T-helper 17 cell (primary cell): ENCODE measurements at places on chromosomes 1 and 21. TPM values are rescaled to one million over a fixed set of nuclear protein-coding genes. Genes with fewer than 3 reads are reported as not detected.

- peaks cover 6% of the 10 kb centered on the region for H3K27me3 ChIP-seq
- no peaks in the 10 kb centered on the region for H3K36me3 ChIP-seq
- no peak overlapping the region for H3K27ac ChIP-seq
- H3K4me1 ChIP-seq: no peaks in the 10 kb centered on the region
- no peak for DNase-seq
Observed at GRCh38 chr1:176843352-176844297, 320.9 kb downstream of the ASTN1 start.

DNA sequence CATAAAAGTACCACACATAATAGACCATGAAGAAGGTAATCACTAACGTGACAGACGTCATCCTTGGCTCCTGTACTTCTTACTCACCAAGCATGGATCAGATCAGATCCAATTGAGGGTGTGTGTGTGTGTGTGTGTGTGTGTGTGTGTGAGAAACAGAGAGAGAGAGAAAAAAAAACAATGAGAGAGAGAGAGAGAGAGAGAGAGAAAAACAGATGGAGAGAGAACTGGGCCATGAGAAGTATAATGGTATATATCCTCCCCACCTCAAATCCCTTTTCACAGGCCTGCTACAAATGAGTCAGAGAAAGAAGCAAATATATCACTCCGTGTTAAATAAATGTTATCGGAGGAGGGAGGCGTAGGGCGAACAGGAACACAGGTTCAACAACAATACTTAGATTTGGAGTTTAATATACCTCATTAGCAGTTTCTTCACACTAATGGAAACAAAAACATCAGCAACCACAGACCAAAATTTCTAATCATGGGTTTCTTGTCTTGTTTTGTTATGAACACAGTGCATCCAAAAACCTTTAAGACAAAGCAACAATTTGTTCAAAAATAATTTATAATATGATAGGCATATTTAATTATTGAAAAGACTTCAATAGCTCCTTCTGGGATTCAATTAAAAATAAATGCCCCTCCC, 45.3 kb downstream of the TIAM1 start:
- no peaks in the 10 kb centered on the region for H3K4me1 ChIP-seq
- H3K4me3 ChIP-seq: no peak overlapping the region
- no peak overlapping the region for H3K27ac ChIP-seq
- DNase-seq: no peak
- no peaks in the 10 kb centered on the region for H3K36me3 ChIP-seq
- H3K27me3 ChIP-seq: no peaks in the 10 kb centered on the region

ATP6V1G3 gene
- not detected for total RNA-seq

GRCh38 chr1:53655931-53656746, 82.8 kb downstream of the GLIS1 start:
- H3K36me3 ChIP-seq: no peaks in the 10 kb centered on the region
- H3K27me3 ChIP-seq: peaks cover 54% of the 10 kb centered on the region
- no peak overlapping the region for H3K27ac ChIP-seq
- no peak for DNase-seq
- H3K4me3 ChIP-seq: no peak overlapping the region

GRCh38 chr1:202311875-202312635, 29.7 kb downstream of the UBE2T start:
- peaks cover 2% of the 10 kb centered on the region for H3K4me1 ChIP-seq
- H3K4me3 ChIP-seq: no peak overlapping the region
- no peaks in the 10 kb centered on the region for H3K36me3 ChIP-seq
- H3K27me3 ChIP-seq: peaks cover 15% of the 10 kb centered on the region

- peak overlapping the region; percentile 88 for H3K27ac ChIP-seq
- DNase-seq: no peak
- H3K4me1 ChIP-seq: peaks cover 26% of the 10 kb centered on the region
- peak overlapping the region; percentile 83 for H3K4me3 ChIP-seq
Observed at GRCh38 chr1:44785501-44786137, 2.4 kb downstream of the BEST4 start.

DNA sequence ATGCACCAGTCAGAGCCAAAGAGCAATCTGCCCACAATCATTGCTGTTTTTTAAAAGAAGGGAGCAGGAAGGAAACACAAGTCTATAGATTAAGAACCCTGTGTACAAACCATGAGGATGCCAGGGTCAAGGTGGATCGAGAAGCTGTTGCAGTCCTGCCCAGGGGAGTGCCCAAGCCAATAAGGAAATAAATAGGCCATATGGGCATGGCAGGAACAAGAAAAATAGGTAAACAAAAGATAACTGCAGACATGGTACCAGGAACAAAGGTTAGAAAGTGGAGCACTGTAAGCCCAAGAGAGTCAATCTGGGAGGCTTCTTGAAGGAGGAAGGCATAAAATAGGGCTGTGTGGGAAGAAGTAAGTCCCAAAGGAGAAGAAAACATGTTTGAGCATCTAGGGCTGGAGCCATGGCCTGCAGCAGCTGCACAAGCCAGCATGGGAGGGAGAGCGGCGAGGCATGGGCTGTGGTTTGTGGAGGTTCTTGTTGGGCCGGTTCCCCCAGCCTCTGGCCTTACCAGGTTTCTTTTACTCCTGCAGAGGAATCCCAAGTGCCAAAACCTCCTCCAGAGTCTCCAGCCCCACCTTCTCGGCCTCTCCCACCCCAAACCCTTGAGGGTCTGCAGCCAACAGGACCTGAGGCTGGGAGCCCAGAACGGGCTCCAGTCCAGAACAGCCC, 13.6 kb downstream of the INAVA start:
- no peak overlapping the region for H3K4me3 ChIP-seq
- H3K27ac ChIP-seq: peak overlapping the region; percentile 57
- no peak for DNase-seq

- H3K27ac ChIP-seq: no peak overlapping the region
- H3K36me3 ChIP-seq: peaks cover 6% of the 10 kb centered on the region
- DNase-seq: no peak
- peaks cover 74% of the 10 kb centered on the region for H3K27me3 ChIP-seq
- H3K4me3 ChIP-seq: no peak overlapping the region
Observed at GRCh38 chr1:30808067-30808662, 50.6 kb upstream of the LAPTM5 start.

DNA sequence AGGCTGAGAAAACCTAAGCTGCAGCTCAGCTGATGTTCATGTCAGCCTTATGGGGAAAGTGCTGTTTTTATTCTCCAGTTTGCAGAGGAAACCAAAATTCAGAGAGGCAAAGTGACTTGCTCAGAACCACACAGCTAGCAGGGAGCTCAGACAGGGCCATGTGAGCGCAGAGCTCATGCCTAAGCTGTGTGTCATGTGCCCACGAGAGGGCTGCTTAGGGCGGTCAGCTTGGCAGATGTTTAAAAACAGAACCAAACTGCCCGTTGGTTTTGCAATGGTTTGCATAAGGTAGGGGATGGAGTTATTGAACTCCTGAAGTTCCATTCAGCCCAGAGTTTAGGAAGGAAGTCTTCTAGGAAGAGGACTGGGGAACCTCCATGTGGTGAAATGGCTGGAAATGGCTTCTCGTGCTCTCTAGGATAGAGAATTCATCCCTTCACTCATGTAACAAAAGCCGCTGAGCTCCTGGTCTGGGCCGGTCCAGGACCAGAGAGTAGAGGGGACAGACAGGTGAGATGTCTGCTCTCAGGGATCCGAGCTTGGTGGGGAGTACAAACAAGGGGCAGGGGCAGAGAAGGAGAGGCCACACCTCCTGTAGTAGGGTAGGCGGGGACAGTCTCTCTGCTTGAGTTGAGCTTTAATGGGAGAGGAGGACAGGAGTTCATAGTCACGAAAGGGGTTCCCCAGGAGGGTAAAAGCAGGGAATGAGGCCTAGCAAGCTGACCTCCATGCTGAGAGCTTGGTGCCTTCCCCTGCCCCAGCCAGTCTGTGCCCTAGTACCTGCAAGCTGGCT, 46.9 kb downstream of the ARHGEF10L start:
- H3K27me3 ChIP-seq: peaks cover 45% of the 10 kb centered on the region
- DNase-seq: no peak
- H3K4me1 ChIP-seq: peaks cover 2% of the 10 kb centered on the region
- H3K4me3 ChIP-seq: no peak overlapping the region
- no peaks in the 10 kb centered on the region for H3K36me3 ChIP-seq
- no peak overlapping the region for H3K27ac ChIP-seq

GRCh38 chr1:185670187-185670627, 64.0 kb upstream of the HMCN1 start:
- no peaks in the 10 kb centered on the region for H3K36me3 ChIP-seq
- no peak overlapping the region for H3K4me3 ChIP-seq
- H3K27ac ChIP-seq: peak overlapping the region; percentile 49
- H3K4me1 ChIP-seq: peaks cover 20% of the 10 kb centered on the region

DNA sequence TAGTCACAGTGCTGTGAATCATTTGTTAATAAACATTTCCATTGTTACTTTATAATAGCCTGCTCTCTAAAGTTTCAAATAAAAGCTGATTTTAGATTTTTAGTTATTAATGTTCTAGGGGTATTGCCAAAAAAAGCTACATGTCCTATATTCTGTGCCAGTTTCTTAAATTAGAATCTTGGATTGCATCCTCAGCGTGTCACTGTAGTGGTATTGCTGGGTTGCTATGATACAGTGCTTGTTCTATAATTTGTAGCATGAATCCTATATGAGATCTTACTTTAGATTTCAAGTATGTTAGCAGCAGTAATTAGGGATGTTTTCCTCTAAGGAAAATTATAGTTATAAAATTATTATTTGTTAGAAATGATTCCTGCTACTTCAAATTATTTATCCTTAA, 16.4 kb downstream of the PPP2R5A start:
- DNase-seq: no peak
- no peaks in the 10 kb centered on the region for H3K36me3 ChIP-seq
- no peak overlapping the region for H3K4me3 ChIP-seq
- H3K27me3 ChIP-seq: no peaks in the 10 kb centered on the region
- peak overlapping the region; percentile 29 for H3K27ac ChIP-seq
- H3K4me1 ChIP-seq: peaks cover 35% of the 10 kb centered on the region

GABRD gene
- not detected for total RNA-seq

DNA sequence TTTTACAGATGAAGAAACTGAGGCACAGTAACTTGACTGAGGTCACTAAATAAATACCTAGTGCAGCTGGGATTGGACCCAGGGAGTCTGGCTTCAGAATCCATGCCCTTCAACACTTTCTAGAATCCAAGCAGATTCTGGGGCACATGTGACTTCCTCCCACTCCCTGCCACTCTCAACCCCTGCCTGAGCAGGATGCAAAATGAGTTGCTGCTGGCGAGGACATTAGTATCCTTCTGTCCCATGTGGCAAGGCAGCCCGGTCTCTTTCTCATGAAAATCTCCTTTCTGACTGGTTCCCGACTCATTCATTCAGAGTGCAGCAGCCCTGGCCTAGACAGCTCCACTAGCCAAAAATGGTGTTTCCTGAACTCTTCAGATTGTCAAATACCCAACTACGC, 28.4 kb downstream of the TNNT2 start:
- no peak overlapping the region for H3K4me3 ChIP-seq
- no peak for DNase-seq
- peaks cover 3% of the 10 kb centered on the region for H3K4me1 ChIP-seq
- H3K27ac ChIP-seq: no peak overlapping the region
- peaks cover 8% of the 10 kb centered on the region for H3K36me3 ChIP-seq
- peaks cover 55% of the 10 kb centered on the region for H3K27me3 ChIP-seq

DNA sequence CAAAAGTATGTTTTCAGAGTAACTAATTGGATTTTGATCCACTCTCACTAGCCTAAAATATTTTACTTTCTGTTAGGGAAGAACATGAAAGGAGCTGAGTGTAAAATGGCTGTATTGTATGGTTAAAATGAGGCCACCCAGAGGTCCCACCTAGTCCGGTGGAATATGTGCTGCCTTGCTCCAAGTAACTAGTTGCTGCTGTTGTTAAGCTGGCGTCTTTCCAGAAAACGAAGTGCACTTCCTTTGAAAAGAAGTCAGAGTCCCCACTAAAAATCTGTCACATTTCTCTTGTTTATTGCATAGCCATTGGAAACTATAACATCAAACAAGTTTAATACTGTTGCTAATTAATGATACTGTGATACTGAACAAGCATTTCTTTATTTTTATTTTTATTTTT, 3.2 kb downstream of the SLC25A33 start:
- H3K4me1 ChIP-seq: peaks cover 18% of the 10 kb centered on the region
- DNase-seq: no peak
- no peak overlapping the region for H3K4me3 ChIP-seq

MATN1 gene
- 2.1 TPM for total RNA-seq

DNA sequence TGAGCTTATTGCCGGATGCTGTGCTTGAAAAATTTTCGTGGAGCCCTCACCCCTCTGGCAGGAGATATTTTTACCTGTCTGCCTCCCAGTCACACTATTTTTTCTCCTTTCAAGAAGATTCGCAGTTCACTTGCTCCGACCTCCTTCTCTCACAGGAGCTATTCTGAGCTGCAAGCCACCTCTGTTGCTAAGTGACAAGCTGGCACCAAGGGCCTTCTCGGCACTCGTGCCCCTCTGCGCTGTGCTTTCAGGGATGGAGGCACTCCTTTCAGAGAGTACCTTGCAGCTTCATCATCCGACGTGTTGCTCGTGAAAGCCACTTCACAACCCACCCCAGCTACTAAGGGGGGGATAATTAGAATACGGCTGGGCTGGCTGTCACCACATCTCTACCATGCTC, 11.6 kb downstream of the SLC6A17 start:
- no peaks in the 10 kb centered on the region for H3K4me1 ChIP-seq
- peaks cover 2% of the 10 kb centered on the region for H3K36me3 ChIP-seq
- DNase-seq: no peak
- H3K27ac ChIP-seq: no peak overlapping the region
- H3K4me3 ChIP-seq: no peak overlapping the region
- peaks cover 49% of the 10 kb centered on the region for H3K27me3 ChIP-seq

DNA sequence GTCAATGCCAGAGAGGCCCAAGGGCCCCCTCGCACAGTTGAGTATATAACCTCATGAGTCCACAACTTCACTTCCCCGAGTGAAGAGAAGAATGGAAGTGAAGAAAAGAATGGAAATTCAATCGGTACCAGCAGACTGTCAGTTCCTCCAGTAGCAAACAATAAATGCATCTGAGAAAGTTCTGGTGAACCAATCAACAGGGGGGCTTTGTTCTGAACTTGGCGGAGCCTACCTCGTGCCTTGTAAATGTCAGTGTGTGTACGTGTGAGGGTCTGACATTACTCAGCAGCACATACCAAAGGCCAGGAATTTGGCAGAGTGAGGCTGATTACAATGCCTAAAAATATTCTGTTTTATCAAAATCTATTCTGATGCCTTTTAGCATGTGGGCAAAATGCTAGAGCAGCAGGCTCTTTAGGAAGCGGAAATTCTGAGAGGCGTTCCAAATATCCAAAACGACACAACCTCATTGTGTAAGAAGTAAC, 238.5 kb downstream of the LTN1 start:
- no peak for DNase-seq
- H3K4me1 ChIP-seq: no peaks in the 10 kb centered on the region
- H3K27me3 ChIP-seq: no peaks in the 10 kb centered on the region
- no peak overlapping the region for H3K4me3 ChIP-seq

F5 gene
- 33.0 TPM for total RNA-seq
